ENCODE measurements at places on chromosomes 11 and 22.

- no peak for DNase-seq
These were observed 93.2 kb downstream of the NECTIN1 start for GRCh38 chr11:119635776-119636175.

- DNase-seq = peak; percentile 71
These were observed 555.3 kb downstream of the MIAT start for GRCh38 chr22:27212617-27213177.

DNA sequence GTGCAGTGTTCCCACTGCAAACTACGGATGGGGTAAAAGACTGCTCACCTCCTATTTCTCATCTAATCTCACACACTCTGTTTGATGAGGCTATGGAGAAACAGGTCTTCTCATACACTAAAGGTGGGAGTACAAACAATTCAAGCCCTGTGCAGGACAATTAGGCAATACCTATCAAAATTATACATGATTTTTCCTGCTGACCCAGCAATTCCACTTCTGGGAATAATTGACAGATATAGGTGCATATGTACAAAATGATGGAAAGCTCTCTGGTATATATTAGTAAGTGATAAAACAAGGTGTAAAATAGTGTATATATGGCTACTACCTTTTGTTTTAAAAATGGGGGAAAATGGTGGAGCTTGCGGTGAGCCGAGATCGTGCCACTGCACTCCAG, 23.1 kb downstream of the BDNF start:
- DNase-seq = no peak

DNA sequence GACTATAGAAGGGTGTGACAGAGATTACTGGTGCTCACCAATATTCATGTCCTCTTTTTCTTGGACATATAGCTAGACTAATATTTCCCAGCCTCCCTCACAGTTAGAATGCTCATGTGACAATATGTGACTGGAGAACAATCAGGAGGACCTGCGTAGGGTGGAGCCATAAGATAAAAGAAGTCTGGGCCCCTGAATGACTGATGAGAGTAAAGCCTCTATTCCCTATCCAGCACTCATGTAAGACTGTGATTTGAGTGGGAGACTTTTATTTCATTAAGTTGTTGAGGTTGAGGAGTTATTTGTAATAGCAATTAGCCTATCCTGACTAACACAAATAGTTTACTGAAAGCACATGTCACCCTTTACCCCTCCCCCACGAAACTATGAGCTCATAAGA, 1247.1 kb upstream of the TENM4 start:
- DNase-seq = no peak

DNA sequence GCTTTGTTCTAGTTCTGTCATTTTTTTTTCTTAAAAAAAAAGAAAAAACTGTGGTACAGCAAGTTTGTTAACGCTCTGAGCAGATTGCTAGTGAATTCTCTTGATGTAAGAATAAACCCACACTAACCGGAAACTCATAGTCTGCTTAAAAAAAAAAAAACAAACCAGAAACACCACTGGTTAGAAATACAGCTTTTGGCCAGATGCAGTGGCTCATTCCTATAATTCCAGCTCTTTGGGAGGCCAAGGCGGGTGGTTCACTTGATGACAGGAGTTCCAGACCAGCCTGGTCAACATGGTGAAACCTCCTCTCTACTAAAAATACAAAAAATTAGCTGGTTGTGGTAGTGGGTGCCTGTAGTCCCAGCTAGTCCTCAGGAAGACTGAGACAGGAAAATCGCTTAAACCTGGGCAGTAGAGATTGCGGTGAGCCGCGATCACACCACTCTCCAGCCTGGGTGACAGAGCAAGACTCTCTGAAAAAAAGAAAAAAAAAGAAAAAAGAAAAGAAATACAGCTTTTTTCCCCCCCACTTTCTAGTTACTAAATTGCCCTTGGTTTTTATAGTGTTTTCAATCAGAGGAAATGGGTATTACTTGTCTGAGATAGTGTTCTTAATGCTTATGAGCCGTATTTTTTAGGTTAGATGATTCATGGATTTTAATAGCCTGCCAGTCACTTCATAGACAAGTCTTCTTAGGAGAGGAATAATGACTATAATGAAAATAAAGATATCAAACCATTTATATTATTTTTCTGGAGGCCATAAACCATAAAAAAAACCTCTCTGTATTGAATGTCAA, 222.8 kb downstream of the DDX10 start:
- DNase-seq = no peak

- no peak for DNase-seq
These were observed 50.5 kb downstream of the MAPK1 start for GRCh38 chr22:21816787-21817496.

GRCh38 chr22:46081831-46082210, 68.5 kb upstream of the PPARA start:
- DNase-seq = no peak

GRCh38 chr11:11814614-11815452, 26.9 kb upstream of the USP47 start:
- no peak for DNase-seq

GRCh38 chr11:75527938-75528735, 2.4 kb upstream of the GDPD5 start:
- no peak for DNase-seq

Data from right renal pelvis (tissue), 4 donors.